ENCODE measurements at places on chromosomes 6 and 20.

- peak; percentile 91 for DNase-seq
Observed at GRCh38 chr6:165834613-165835259, 171.7 kb upstream of the PDE10A start.

DNA sequence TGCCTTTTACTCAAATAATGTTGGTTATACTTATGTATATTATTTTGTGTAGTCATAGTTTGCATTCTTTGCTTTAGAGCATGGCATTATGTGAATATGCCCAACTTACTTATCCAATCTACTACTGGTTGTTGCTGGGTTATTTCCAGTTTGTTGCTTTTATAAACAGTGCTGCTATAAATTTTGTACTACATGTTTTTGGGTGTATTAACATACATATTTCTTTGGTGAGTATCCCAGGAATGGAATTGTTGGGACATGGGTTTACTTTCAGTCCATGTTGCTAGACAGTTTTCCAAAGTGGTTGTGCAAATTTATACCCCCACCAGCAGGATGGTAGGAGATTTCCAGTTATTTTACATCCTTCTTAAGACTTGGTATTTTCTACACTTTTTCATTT lies 157.1 kb upstream of the THEMIS start:
- no peak for DNase-seq

- DNase-seq: no peak
Observed at GRCh38 chr6:83260577-83260976, 67.4 kb downstream of the RWDD2A start.

DNA sequence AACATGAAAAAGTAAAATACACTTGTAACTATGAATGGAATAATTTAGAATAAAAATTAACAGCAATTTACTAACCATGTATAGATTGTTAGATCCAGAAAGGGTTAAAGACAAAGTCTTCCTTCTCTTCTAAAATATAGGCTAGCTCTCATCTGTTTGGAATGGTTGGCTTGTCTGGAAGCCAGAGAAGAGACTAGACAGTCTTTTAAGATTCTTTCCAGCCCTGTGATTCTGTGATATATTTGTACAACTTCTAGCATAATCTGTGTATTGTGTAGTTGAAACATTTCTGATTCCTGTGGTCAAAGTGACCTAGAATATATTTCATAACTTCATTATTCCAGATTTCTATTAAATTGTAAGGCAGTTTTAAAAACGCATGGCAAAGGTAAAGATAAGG lies 196.6 kb downstream of the UST start:
- DNase-seq: no peak

GRCh38 chr20:7432612-7433011 lies 507.6 kb downstream of the HAO1 start:
- no peak for DNase-seq
